A549 treated with RU486 at 1 μM for 4 hours (cell line): ENCODE measurements at places on chromosomes 2 and 18. TPM values are rescaled to one million over a fixed set of nuclear protein-coding genes. Genes with fewer than 3 reads are reported as not detected.

Gene ALPP
- total RNA-seq, result 0.42 to 0.58 TPM (median 0.47 TPM) in 5 replicates

Gene SOCS6
- total RNA-seq, result 19.7 to 31.8 TPM (median 31.1 TPM) in 5 replicates

Gene HRH4
- 0.02 TPM in 1 of 5 replicates, not detected in the others for total RNA-seq

Gene SLC4A3
- 1.7 to 3.4 TPM (median 2.3 TPM) in 5 replicates for total RNA-seq
